ENCODE measurements at places on chromosomes 4 and X.

DNA sequence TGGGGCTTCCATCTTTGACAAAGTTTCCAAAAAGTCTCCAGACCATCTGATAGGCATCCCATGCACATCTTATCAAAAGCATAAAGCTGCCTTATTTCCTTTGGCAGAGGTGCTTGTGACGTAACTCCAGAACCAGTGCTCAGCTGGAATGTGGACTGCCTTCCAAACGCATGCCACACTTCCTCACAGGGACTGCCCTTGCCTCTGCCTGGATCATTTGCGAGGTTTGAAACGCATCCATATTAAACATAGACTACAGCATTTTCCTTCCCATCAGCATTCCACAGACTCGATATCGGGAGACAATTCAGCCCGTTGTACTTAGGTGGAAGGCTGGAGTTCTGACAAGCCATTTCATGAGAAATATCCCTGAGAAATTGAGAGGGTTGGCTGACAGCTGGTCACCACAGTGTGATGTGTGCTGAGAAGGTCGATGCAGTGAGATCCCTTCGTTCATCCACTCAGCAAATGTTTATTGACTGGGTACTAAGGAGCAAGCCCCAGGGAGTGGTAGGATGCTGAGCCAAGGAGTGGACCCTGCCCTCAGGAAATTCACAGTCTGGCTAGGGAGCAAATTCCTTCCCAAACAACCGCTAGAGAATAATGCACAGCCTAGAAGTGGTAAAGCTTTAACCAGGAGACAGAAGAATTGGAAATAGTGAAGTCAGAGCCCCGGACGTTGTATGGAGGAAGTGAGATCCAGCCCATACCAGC, 376.0 kb downstream of the BCOR start:
- DNase-seq: no peak

DNA sequence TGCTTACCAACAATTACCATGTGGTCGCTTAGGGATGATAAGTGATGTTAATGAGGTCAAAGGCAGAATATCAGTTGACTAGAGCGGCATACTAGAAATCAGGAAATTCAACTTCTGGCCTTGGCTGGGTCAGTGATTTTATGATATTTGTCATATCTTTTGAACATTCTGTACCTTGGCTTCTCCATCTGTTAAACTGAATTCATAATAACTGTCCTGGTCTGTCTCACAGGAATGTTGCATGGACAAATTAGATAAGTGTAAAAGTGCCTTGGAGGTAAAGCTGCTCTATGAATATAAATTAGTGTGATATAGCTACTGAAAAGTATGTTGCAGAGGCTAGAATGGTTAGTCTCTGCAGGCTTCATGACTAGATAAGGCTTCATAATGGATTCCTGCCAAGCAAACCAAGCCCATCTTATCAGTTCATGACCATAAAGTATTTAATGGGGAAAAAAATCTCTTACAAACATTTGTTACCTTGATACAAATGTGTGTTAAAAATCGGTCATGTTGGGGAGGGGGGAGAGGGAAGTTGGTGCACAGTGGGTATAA, 104.6 kb upstream of the BMPR1B start:
- DNase-seq: no peak

- no peak for DNase-seq
These were observed 376.4 kb upstream of the NOCT start for GRCh38 chr4:138639018-138639741.

DNA sequence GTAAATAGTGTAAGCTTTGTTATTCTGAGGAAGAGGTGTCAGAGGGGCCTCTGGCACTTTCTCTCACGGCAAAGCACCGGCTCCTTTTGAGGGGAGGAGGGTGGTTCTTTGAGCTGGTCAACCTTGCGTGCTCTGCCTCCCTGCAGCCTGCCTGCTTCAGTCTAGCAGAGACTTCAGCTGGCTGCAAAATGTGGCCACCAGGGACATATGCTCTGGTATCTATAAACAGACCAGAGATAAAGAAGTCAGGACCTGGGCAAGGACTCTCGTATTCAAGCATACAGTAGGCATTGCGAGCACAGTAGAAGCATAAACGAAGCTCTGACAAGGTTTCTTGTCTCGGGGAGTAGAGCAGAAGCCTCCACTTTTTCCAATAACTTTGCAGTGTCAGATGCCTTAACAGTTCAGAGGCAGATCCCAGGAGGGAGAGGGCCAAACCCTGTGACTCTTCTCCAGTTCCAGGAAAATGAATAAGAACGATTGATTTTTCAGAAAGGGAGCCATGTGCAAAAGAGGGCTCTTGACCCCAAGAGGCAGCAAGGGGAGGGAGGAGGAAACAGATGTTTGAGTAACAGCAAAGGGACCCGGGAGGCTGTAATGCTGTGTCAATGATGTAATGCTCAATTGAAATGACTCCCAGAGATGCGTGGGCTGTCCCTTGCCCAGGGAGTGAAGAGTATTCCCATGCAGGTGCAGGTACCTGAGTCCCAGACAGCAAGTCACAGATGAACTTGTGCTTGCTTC, 57.9 kb upstream of the TEX13D start:
- DNase-seq: no peak

GRCh38 chrX:116285501-116285900, 115.0 kb downstream of the AGTR2 start:
- DNase-seq: no peak

All from NCI-H526 (cell line).